ENCODE measurements at places on chromosomes 2 and 18. TPM values are rescaled to one million over a fixed set of nuclear protein-coding genes. Genes with fewer than 3 reads are reported as not detected.

DNA sequence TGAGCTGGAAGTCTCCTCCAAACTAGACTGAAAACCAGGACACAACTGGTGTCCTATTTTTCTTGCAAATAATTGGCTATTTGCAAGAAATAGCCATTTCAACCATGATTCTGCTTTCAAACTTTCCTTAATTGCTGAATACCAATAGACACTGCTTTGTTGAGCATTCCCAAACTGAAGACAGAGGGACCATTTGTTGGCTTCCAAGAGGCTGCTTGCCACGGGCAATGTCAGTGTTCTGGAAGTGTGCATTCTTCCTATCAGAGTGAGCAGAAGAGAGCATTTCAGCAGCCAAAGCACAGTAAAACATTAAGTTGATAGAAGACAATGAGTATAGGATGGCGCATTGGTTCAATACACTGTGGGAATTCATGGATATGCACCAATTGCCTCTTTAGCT, 360.5 kb upstream of the RGPD4 start:
- H3K27me3 ChIP-seq: no peaks in the 10 kb centered on the region
- H3K27ac ChIP-seq: no peak overlapping the region
- H3K4me3 ChIP-seq: no peak overlapping the region
- no peaks in the 10 kb centered on the region for H3K36me3 ChIP-seq
- no peaks in the 10 kb centered on the region for H3K4me1 ChIP-seq

DNA sequence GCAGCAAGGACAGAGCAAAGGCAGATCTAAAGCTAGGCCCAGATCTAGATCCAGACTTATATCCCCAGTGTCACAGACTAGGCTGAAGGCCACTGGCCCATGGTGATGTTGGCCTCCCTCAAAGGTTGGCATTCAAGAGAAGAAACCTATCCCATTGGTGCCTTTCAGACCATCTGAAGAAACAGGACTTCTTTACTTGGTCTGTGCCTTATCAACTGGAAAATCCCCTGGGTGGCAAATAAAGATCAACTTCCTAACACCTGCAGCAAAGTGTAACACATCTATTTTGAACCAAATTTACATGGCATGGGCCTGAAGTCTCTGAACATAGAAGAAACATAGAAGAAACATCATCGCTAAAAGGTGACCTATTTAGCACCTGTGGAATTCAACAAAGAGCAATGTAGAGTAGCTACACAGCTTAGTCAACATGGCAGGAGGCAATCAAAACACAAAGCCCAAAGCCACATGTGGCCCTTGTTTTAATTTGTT, 35.8 kb downstream of the METTL4 start:
- no peaks in the 10 kb centered on the region for H3K27me3 ChIP-seq
- H3K4me3 ChIP-seq: no peak overlapping the region
- H3K4me1 ChIP-seq: no peaks in the 10 kb centered on the region

DNA sequence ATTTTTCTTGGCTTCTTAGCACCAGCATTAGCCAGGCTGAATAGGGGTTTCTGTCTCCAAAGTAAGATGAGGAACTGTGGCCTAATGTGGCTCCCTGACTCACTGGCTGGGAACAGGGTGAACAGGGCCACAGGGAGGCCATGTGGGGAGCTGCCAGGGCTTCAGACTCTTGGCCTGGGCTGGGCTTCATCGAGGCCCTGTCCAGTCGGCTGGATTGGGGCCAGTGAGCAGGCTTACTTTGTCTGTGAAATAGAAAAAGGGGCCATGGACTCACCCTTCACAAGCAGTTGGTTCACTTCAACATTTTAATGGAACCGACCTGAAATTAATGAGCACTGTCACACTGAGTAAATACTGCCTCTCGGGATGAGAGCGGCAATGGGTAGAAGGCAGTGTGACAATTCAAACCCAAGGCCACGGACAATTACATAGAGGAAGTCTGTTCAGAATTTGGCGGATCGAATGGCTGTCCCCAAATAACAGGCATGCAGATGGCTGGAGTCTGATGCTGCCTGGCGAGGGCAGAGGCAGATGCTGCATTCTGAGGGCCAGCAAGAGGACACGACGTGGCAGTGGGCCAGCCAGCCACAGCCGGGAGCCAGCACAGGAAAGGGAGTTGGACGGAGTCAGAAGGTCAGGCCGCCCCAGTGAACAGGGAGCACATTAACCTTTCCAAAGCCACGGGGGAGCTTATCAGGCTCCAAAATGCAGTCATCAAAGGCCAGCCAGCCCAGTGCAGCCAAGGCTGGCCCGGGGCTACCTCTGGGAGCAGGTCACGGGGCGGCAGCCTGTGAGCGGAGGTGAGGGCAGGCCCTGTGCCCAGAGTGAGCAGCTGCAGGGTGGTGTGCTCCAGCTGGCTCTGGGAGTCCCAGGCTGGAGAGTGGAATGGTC, 146.6 kb upstream of the REV1 start:
- DNase-seq: no peak
- H3K4me3 ChIP-seq: no peak overlapping the region
- no peak overlapping the region for H3K27ac ChIP-seq
- H3K27me3 ChIP-seq: peaks cover 4% of the 10 kb centered on the region
- H3K36me3 ChIP-seq: no peaks in the 10 kb centered on the region

- no peak overlapping the region for H3K27ac ChIP-seq
- no peaks in the 10 kb centered on the region for H3K27me3 ChIP-seq
- H3K36me3 ChIP-seq: peaks cover 41% of the 10 kb centered on the region
- no peak for DNase-seq
These were observed 52.9 kb downstream of the LRPPRC start for GRCh38 chr2:43942881-43943280.

DNA sequence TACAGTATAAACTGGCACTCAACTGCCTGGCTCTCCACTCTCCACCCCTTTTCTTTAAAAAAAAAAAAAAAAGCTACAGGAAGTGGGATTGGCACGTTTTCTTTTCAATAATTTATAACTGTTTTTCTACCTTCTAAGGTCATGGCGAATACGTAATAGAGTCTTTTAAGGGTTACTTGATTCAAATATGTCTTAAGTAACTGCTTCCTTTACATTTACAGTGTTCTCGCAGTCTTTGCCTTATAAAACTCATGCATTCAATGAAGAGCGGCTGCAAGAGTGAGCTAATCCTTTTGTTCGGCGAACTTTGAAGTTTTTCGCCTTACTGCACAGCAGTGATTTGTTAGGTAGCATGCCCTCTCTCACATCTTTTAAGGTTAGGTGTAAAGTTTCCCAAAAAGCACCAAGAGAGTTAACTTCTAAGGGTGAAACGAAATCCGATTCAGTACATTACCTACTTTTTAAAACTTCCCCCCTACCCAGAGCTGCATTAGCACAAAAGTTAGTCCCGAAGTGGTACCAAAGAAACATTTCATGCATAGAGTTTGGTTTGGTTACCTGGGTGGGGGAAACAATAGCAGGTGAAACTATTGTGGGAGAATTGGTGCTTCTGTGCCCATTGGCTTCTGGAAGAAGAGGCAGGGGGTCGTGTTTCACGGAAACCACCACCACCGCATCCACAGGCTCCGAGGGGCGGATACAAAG, 2.0 kb downstream of the KCTD1 start:
- peaks cover 30% of the 10 kb centered on the region for H3K27me3 ChIP-seq
- no peak overlapping the region for H3K4me3 ChIP-seq
- no peak overlapping the region for H3K27ac ChIP-seq
- no peak for DNase-seq
- no peaks in the 10 kb centered on the region for H3K36me3 ChIP-seq

DNA sequence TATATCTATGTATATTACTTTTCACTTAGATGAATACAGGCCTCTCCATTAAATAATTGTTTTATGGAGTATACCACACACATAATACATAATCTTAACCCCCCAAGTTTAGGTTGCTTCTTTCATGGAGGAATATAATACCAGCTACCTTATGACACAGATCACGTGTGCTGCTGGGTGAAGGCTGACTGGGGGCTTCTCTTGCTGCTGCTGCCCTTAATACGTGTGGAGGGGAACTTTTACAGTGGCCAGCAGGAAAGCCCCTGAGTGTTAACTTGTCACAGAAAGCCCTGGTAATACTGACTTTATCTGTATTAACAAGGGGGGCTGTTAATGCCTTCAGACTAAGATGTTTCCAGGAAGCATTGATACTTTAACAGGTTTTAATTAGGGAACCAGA, 63.1 kb downstream of the LAMA3 start:
- no peaks in the 10 kb centered on the region for H3K36me3 ChIP-seq
- no peaks in the 10 kb centered on the region for H3K4me1 ChIP-seq
- no peak for DNase-seq
- H3K27me3 ChIP-seq: no peaks in the 10 kb centered on the region
- no peak overlapping the region for H3K27ac ChIP-seq

GRCh38 chr2:127347734-127348392, 39.9 kb downstream of the MAP3K2 start:
- H3K27ac ChIP-seq: no peak overlapping the region
- H3K4me1 ChIP-seq: no peaks in the 10 kb centered on the region
- H3K27me3 ChIP-seq: no peaks in the 10 kb centered on the region
- peaks cover 2% of the 10 kb centered on the region for H3K36me3 ChIP-seq
- no peak overlapping the region for H3K4me3 ChIP-seq
- DNase-seq: no peak

- no peak overlapping the region for H3K27ac ChIP-seq
- no peak overlapping the region for H3K4me3 ChIP-seq
- no peaks in the 10 kb centered on the region for H3K27me3 ChIP-seq
These were observed 40.3 kb downstream of the SMC6 start for GRCh38 chr2:17713291-17713690.

DNA sequence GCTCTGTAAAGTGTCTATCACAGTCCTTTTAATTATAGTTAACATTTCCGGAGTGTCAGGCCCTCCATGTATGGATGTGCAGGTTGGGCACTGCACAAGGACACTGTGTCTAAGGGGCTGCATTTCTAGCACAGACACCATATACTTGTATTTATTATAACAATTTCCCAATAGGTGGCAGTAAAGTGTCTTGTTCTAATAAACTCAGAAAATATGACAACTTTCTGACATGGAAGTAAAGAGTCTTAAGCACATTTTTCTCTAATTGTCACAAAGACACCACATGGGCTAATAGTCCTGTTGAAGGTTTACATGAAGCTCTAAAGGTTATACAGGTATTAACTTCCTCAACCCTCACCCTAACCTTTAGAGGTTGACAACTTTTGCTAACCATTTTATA, 156.6 kb downstream of the DYSF start:
- no peaks in the 10 kb centered on the region for H3K36me3 ChIP-seq
- no peak overlapping the region for H3K4me3 ChIP-seq
- no peak for DNase-seq

DNA sequence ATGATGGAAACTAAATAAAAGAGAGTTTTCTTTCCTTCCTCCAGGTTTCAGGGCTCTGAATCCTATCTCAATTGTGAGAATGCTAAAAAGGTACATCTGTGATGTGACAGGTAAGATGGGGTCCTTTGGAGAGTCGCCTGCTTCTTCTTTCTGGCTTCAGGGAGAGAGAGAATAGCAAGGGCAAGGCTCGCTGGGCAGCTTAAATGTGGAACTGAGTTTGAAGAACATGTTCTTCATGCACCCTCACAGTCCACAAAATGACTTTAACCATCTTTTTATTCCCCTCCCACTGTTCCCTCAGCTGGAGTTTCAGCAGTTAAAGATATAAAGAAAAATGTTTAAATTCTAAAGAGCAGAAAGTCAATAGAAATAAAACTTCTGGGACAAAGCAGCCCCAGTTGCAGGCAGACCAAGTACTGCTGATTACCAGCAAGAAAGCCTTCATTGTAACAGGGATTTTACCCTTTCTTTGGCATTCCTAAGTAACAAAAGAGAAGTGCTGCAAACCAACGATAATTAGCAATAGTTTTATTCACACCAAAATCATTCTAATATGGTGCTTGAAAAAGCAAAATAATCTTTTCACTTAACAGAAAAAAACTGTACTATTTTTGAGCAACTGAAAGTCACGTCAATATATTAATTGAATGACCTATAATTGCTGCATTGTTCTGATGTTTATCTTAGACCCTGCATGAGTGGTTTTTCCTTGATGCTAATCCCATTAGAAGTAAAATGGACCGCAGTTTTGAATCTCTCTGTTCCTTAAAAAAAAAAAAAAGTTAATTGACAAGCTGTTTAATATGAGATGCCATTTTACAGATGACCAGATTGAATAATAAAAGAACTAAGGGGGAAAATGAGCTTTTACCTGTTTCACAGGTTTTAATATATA, 61.5 kb downstream of the LRP2 start:
- no peaks in the 10 kb centered on the region for H3K27me3 ChIP-seq
- no peak overlapping the region for H3K27ac ChIP-seq
- no peak overlapping the region for H3K4me3 ChIP-seq
- no peaks in the 10 kb centered on the region for H3K4me1 ChIP-seq
- DNase-seq: no peak

DNA sequence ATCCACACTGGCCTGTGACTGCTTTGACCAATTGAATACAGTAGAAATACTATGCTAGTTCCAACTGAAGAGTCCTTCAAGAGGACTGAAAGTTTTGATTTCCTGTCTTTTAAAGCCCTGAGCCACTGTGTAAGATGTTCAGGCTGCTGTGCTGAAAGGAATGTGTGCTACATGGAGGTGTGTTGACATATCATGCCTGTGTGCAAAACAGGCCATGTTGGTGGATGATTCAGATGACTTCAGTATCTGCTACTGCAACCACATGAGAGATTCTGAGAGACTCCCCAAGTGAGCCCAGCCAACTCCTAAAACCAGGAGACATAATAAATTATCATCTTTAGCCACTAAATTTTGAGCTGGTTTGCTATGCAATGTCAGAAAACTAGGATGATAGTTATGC, 662.9 kb downstream of the ZEB2 start:
- H3K27me3 ChIP-seq: no peaks in the 10 kb centered on the region
- H3K36me3 ChIP-seq: no peaks in the 10 kb centered on the region
- peaks cover 7% of the 10 kb centered on the region for H3K4me1 ChIP-seq
- no peak overlapping the region for H3K27ac ChIP-seq
- H3K4me3 ChIP-seq: no peak overlapping the region

- no peak overlapping the region for H3K4me3 ChIP-seq
- H3K4me1 ChIP-seq: no peaks in the 10 kb centered on the region
- no peaks in the 10 kb centered on the region for H3K27me3 ChIP-seq
- no peak overlapping the region for H3K27ac ChIP-seq
- no peak for DNase-seq
- peaks cover 39% of the 10 kb centered on the region for H3K36me3 ChIP-seq
These were observed 54.8 kb downstream of the HPCAL1 start for GRCh38 chr2:10357193-10358169.

DNA sequence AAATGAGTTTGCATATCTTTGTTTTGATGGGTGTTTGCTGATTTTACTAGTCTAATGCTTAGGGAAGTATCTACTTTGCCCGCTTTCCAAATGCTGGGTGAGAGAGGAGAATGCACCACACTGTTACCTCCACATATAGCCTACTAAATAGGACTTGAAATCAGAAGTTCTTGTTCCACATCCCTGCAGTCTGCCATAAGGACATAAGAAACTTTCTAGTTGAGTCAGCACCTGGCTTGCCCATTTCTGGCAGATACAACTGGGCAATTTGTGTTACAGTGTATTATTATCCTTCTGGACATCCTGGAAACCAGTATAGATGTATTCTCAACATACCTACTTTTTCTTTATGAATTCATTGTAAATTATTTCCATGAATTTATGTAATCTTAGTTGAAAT, 29.5 kb downstream of the ANXA4 start:
- DNase-seq: no peak
- peaks cover 20% of the 10 kb centered on the region for H3K36me3 ChIP-seq
- peaks cover 54% of the 10 kb centered on the region for H3K4me1 ChIP-seq

ALK gene
- 1.5 TPM for polyA plus RNA-seq

NYAP2 gene
- polyA plus RNA-seq: 0.40 TPM

FRZB gene
- 34.5 TPM for polyA plus RNA-seq

TSN gene
- polyA plus RNA-seq: 56.9 TPM

PCARE gene
- 0.01 TPM for polyA plus RNA-seq

SLC9A2 gene
- 2.1 TPM for polyA plus RNA-seq

CDK5R2 gene
- 2.9 TPM for polyA plus RNA-seq

All from large intestine (tissue), 12 donors.